Hepatic stellate cell (primary cell): ENCODE measurements at places on chromosomes 3 and 15.
A peak's percentile ranks its signal among the peaks of the same experiment; 100 is the strongest.

GRCh38 chr3:156676768-156677479, 2.5 kb downstream of the TIPARP start:
- DNase-seq: no peak

DNA sequence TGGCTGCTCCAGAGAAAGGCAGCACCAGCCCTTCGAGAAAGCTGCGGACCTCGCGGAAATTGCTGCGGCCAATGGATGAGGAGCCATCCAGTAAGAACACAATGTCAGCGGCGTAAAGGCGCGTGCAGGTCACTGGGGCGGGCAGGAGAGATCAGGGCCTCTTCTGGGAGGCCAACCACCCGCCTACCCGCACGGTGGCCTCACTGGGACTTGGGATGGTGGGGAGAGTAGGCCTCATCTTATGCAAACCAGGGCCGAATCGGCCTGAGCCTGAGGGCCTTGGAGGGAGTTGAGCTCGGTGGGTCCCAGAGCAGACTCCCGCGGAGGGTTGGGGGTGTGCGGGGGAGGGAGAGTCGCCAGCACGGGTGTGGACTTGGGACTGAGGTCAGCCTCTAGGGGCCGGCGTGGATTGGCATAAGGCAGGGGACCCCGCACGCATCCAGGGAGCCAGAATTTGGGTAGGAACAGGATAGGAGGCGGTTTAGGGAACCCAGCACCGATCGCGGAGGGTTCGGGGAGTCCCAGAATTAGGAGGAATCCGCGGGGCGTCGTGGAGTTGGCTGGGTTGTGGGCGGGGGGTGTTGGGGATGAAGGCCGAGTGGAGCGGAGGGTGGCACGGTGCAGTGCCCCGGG, 596 bp downstream of the COL7A1 start:
- no peak for DNase-seq

GRCh38 chr3:133661454-133662277, at the start of gene TOPBP1:
Gene TOPBP1, minus strand, starts transcription at chr3:133661941. Its CDS starts 814 bp downstream, at chr3:133661127.
- DNase-seq: peak; percentile 77

GRCh38 chr3:101833446-101833974, 15.8 kb upstream of the NFKBIZ start:
- DNase-seq: no peak

- no peak for DNase-seq
Observed at GRCh38 chr3:36058404-36059030, 321.8 kb upstream of the STAC start.

GRCh38 chr3:130963444-130963843, 63.2 kb downstream of the ASTE1 start:
- DNase-seq: no peak

GRCh38 chr15:40921949-40922607, 7.1 kb upstream of the DLL4 start:
- DNase-seq: no peak

DNA sequence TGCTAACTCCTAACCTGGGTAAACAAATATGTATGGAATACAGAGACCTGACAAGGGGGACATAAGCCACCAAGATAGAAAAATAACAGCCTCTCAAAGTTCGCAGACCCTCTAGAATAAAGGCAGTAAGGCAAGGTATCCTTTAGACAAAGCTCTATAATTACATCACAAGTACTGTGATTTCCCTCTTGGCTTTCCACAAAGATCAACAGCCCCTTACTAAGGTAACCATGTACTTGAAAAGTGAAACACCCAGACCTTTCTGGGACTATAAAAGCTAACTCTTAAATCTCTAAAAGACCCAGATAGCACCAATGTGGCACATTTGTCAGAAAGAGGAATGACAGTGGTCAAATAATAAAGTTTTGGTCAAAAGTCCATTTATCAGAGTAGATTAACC, 51.9 kb downstream of the TBL1XR1 start:
- DNase-seq: no peak

DNA sequence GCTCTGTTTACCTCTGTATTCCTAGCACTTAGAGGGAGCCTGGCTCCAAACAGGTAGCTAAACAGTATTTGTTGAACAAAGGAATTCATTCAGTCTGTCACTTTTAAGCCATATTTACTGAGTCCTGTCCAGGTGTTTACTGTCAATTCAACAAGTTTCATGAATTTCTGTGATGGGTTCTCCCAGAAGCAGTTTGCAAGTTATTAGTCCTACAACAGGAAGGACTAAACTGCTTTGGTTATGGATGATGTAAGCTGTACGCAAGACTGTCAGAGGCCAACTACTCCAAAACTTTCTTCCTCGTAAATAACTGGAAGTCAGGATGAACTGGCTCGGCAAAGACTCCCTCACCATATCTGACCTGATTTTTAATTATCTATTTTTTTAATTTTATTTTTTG, 25.1 kb downstream of the STIMATE start:
- DNase-seq: no peak

DNA sequence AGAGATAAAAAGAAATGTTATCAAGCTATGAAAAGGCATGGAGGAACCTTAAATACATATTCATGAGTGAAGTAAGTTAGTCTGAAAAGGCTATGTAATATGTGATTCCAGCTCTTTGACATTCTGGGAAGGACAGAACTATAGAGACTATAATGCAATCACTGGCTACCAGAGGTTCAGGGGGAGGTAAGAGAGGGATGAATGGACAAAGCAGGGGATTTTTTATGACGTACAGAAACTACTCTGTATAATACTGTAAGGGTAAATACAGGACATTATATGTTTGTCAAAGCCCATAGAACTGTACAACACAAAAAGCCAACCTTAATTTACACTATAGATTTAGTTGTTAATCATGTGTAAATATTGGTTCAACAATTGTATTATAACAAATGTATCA, 46.1 kb downstream of the MCTP2 start:
- no peak for DNase-seq

GRCh38 chr15:69305204-69305931, 6.7 kb downstream of the PAQR5 start:
- peak; percentile 93 for DNase-seq

DNA sequence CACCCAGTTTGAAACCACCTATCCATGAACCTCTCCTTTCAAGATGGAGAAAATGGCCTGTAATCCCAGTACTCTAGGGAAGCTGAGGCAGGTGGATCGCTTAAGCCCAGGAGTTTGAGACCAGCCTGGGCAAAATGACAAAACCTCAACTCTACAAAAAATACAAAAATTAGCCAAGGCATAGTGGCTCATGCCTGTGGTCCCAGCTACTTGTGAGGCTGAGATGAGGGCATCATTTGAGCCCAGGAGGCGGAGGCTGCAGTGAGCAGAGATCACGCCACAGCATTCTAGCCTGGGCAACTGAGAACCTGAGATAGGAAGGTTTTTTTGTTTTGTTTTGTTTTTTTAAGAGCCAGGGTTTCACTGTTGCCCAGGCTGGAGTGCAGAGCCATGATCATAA, 5.4 kb downstream of the TKT start:
- DNase-seq: no peak

- DNase-seq: no peak
Observed at GRCh38 chr3:159029306-159030026, 227.6 kb downstream of the MFSD1 start.

GRCh38 chr3:120928991-120929390, 21.0 kb downstream of the STXBP5L start:
- DNase-seq: no peak

- no peak for DNase-seq
Observed at GRCh38 chr3:189531271-189531670, 99.9 kb upstream of the TP63 start.

DNA sequence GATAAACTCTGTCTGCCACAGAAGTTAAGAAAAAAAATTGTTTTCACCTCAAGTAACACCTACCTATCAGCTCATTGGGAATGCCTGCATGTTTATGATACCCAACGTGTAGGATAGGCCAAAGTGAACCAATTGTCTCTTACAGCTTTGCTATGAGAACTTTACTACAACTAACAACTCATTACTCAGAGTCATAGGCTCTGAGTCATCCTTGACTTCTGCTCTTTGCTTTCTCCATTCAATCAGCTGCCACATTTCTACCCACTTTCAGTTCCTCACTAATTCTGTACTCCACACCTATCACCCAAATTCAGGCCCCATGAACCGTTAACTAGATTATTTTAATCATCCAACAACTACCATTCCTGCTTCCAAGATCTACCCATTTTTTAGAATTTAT, 843.9 kb downstream of the TUSC7 start:
- peak; percentile 14 for DNase-seq

GRCh38 chr3:11924518-11924917, 77.8 kb upstream of the TAMM41 start:
- DNase-seq: no peak

DNA sequence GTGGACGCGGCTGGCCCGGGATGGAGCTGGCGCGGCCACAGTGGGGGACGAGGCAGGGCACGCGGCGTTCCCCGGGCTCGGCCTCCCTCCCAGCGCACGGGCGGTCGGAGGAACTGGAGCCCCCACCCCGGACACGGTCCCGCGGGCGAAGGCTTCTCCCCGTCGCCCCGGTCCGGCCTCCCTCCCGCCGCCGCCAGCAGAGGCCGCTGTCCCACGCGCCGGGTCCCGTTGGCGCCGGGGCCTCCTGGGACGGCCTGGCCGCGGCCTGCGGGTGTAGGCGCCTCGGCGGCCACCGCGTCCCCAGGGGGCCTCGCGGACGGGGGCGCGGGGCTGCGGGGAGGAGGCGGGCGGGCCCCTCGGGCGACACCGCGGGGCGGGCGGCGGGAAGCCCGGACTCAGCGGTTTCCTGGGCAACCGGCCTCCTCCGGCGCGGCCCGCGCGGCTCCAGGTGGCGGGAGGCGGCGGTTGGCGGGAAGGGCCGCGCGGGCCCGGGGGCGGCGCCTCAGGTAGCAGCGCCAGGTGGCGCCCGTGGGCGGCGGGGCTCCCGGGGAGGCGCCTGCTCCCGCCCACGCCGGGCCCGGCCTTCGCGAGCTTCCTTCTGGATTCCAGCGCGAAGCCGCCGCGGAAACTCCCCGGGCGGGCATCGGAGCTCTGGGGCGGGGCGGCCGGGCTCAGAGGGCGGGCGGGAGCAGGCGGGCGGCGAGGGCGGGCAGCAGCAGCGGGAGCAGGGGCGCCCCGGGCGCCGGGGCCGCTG, 26.7 kb downstream of the MELTF start:
- peak; percentile 94 for DNase-seq

GRCh38 chr3:70120357-70120966, 120.9 kb downstream of the SAMMSON start:
- DNase-seq: peak; percentile 29

DNA sequence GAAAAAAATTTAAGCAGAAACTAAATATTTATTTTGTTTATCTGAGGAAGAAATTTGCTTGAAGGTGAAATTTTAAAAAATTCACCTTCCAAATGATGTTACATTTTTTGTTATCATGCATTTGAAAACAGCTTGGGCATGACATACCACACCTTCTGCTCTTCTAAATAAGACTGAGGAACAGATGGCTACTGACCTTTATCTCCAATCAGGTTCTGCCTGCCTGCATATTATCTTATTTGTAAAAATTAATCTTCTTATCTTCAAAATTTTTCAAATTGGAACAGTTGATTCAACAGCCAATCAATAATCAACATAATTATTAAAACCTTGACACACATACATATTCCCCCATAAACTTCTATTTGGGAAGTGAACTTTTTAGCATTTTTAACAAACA, 641.8 kb upstream of the ZNF385D start:
- DNase-seq: no peak

DNA sequence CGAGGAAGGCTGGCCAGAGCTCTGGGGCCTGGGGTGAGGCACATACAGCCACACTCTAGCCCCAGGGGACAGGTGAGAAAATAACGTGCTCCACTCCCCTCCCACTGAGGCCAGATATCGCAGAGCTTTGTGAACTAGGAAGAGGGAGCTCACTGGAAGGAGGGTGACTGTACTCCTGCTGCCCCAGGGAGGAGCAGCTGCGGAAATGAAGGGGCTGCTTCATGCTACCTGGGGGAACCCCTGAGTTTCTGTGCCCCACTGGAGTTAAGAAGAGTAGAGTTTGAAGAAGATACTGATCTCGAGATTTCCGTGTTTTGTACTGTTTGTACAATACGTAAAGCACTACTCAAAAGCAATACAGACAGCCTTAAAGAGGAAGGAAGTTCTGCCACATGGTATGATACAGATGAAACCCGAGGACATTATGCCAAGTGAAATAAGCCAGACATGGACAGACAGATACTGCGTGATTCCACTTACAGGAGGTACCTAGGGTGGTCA, 44.6 kb downstream of the CMTM6 start:
- no peak for DNase-seq

DNA sequence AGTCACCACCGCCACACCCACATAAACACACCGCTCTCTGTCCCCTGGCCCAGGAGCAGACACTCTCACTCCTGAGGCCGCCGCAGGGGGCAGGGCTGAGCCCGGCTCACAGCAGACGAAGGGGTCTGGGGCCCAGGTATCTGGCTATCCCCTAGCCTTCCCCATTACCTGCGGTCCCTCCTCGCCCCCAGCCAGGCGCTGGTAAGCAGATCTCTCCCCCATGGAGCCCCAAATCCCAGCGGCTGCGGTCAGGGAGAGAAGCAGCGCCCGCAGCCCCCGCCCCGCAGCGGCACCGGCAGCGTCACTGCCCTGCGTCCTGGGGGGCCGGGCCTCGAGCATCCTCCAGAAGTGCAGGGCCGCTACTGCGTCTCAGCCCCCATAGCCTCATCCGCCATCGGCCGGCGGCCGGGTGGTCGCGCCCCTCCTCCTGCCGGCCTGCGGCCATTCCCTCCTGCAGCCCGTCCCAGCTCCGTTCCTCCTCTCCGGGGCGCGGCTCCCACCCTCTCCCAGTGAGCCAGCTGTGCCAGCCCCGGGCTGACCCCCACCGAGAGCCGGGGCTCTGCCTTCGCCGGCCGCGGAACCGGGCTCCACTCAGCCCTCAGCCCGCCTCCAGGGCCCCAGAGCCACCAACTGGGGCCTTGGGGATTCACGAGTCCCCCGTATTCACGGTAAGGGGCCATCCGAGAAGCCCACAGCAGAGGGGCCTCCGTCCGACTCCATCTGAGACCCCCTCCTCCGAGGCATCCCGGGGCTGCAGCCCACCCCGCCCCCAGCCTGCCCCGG, 13.1 kb downstream of the TNK2 start:
- DNase-seq: peak; percentile 78

DNA sequence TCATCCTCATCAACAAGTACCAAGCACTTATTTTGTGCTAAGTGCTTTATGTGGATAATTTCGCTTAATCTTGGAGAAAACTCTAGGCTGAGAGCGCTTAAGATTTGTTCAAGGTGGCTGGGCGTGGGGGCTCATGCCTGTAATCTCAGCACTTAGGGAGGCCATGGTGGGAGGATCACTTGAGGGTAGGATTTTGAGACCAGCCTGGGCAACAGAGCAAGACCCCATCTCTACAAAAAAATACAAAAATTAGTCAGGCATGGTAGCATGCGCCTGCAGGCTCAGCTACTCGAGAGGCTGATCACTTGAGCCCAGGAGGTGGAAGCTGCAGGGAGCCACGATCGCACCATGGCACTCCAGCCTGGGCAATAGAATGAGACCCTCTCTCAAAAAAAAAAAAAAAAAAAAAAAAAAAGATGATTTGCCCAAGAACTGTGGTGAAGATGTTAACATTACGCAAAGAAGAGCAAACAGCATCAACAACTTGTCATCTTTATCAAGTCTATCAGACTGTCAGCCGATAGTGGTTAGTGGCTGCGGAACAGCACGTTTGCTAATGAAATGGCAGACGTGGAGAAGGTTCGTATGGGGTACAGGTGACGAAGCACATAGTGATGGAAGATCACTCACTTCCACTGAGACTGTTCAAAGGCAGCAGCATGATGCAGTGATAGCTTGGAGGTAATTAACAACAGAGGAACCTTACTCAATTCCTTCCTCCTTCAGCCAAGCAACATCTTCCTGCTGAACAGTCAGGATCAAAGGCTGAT, 27.7 kb downstream of the NRROS start:
- DNase-seq: no peak
